ENCODE measurements at places on chromosomes 7 and 10.

GRCh38 chr7:68537774-68538071 lies 1060.6 kb upstream of the AUTS2 start:
- DNase-seq, result no peak

DNA sequence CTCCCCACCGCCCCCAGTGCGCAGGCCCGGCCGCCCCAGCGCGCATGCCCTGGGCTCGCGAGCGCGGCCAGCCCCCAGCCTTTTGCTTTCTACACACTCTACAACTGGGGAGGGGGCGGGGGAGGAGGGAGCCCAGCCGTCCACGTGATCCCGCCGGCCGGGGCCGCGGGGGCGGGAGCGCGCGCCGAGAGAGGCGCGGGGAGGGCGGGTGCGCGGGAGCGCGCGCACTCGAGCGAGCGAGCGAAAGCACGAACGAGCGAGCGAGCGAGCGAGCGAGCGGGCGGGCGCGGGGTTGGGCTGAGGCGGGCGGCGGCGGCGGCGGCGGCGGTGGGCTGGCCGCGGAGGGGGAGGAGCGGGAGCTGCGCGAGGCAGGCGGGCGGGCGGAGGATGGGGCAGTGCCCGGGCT lies at the start of gene AUTS2:
TSS of gene AUTS2 (plus strand) at position 395 of the 406 bp plus-strand sequence. CDS start 1,179 bp downstream, outside the sequence.
- DNase-seq, result peak; percentile 99

DNA sequence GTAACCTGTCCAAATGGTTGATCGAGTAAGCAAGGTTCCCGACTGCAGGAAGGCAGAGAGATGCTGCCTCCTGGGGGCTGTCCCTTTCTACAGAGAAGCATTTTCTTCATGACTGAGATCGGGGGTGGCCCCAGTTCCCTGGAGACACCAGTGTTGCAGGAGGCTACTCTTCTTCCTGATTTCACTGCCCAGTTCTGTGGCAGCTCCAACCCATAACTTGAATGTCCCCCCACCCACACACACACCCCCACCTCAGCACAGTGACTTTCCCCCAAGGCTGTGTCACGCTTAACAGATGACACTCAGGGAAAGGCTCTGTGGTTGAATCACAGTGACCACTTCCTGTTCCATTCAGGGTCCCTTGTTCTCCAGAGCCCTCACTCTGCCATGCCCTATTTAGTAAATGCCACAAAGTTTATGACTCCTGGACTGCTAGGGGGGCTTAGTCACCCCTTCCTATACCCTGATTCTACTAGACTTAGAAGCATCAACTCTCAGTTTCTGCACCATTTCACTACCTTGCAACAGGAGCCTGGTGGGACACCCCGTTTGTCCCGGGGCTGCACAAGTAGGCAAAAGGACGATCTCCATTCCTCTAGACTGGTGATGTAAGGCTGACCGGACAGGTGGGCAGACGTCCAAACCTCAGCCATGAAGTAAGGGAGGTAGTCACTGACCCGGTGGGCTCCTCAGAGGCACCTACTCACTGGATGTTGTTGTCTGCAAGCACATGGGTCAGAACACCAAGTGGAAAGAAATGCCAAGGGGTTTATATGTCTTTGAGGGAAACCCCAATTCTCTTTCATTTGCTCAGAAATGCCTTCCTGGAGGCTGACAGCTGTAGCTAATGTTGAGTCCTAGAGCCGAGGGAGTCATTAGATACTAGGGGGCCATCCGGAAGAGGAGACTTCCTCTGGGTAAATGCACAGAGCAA lies 31.3 kb upstream of the SMC3 start:
- no peak for DNase-seq

DNA sequence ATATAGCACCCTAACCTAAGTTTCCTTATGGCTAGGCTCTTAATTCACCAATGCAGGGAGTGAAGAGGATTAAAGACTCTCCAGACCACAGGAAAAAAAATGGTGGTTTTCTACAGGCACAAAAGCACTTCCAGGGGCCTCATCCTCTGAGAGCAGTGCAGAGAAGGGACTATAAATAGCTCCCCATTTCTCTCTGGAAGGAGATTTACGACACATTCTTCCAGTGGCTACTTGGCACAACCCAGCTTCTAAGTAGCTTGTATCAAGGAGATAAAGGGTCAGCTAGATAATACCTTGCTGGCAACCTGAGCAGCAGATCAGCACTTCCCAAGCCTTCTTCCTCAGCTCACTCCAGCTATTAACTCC lies 73.5 kb downstream of the CRPPA start:
- DNase-seq, result no peak

- peak; percentile 8 for DNase-seq
Observed at GRCh38 chr7:45665172-45665571, 91.0 kb downstream of the ADCY1 start.

DNA sequence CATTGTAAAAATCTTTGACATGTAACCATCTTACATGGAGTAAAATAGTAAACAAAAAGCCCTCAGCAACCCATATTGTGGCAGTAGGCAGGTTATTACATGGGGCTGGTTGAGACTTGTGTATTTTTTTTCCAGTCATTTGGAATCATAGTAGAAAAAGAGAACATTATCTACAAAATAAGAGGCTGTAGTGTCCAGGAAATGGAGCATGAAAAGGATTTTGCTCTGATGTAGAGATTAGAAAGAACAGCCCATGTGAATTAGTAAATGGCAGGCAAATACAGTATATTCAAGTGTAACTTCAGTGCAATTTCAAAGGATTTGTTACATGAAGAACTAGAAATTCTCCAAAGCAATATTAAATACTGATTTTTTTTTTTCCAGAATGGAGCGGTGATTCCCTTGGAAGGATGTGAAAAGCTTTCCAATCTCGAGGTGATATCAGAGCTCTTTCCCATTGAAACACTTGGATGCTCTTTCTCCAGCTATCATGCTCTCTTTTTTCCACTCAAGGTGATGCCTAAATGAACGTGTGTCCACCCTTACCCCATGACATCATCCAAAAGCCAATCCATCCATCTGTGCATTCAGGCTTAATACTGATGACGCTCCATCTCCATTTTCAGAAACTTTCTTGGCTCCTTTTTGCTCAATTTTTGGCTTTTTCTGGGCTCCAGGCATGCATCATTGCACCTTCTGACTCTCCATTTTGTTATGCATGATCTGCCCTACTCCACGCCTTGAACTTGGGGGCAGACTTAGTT lies 1034.7 kb downstream of the TYW1 start:
- DNase-seq, result no peak

- DNase-seq, result no peak
Observed at GRCh38 chr7:129898502-129899160, 54.1 kb downstream of the UBE2H start.

DNA sequence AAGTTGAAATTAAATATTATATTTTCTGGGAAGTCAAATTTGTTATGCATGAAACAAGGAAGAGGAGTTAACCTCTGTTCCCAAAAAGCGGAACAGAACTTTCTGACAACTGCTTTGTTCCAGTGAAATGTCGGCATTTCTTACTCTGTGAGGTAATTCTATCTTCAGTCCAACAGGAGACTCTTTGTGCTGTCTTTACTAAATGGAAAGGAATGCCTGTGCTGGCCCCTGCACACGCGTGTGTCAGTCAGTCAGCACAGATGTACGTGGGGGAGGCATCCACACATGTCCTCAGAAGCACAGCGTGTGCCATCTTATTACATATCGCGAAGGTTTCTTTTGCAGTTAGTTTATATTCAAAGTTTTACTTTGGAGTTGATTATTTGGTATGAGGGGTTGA lies 37.5 kb downstream of the NET1 start:
- DNase-seq, result no peak

GRCh38 chr7:15459018-15459615 lies 102.7 kb downstream of the AGMO start:
- DNase-seq, result no peak

DNA sequence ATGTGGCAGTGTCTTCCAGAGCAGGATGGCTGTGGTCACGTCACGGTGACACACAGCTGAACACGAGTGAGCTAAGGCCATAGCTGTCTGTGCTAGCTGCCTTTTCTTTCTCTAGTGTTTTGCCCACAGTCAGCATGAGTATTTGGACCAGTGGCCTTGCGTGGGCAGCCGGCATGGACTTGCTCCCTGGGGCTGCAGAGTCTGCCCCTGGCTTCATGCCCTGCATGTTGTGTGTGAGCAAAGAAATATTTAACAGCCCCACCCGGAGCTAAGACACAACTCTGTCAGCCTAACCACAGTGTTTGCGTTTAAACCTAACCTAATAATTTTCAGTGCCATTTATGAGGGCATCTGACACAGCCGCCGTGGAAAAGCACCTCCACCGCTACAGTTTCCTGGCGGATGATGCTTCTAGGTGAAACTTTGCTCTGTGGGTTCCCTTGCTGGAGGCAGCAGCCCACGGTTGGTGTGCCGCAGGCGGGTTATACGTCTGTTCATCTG lies 14.6 kb downstream of the CHST12 start:
- no peak for DNase-seq

GRCh38 chr7:7970531-7971307 lies 2.1 kb downstream of the GLCCI1 start:
- DNase-seq, result peak; percentile 19

DNA sequence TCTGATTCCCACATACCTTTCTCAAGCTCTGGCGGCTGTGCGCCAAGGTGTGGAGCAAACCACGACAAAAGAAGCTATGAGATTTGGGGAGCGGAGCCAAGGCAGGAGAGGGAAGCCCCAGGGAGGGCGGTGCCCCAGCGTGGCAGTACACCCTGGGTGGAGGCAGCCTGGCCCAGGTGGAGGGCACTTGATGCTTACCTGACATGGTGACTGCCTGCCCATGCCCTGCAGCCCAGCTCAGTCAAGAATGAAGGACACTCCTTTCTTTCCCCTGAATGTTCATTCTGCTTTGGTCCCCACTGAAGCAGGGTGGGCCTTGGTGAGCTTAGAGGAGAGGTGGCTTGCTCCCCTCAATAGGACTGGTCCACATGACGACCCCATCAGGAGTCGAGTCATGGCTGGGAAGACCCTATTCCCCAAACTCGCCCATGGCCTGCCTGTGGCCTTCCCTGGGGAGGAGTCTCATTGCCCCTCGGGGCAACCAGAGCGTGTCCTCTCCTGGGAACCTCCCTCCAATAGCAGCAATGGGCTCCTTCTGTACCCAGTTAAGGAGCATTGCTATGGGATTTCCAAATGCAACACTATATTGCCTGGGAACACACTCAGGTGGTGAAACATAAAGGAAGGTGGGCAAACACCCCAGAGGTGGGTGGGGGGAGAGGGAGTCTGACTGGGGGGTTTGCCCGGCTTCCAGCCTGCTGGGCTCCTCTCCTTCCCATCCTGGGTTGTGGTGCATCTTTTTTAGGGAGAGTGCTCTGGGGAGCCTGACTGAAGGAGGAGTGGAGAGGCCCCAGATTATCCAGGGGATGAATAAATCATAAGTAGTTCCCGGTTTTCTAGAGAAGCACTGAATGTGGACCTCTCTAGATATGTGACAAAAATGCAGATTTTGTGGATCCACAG lies 22.7 kb downstream of the RAMP3 start:
- no peak for DNase-seq

- DNase-seq, result no peak
Observed at GRCh38 chr10:129820451-129820850, 143.6 kb downstream of the EBF3 start.

DNA sequence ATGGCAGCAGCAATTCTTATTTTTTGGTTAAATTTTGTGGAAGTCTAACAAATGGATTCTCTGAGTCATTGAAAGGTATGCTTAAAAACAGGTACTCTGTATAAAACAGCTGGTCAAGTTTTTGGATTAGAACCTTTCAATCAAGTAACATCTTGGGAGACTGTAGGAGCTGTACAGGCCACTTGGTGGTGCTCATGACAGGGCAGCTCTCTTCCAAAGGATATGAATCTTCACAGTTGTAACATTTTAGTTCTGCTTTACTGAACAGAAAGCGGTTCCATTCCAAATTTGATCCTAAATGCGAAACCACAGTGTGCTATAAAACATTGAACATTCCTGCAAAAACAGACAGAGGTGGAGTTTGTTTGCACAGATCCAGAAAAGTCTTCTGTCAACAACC lies 44.5 kb upstream of the AGR3 start:
- peak; percentile 21 for DNase-seq

GRCh38 chr10:104472957-104473745 lies 119.5 kb downstream of the CFAP58 start:
- no peak for DNase-seq

DNA sequence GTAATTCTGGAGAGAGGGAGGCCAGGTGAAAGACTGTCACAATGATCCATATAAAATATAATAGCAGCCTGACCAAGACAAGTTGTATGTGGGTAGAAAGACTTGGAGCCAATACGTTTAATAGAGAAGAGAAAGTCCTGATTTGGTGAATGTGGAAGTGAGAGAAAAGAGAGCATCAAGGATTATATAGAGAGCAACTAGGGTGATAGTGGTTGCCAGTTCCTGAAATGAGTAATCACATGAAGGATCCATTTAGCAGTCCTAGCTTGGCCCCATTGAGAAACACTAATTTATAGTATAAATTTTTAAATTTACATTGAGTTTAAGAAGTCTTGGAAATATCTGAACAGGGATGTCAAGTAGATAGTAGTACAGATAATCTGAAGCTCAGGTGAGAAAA lies 74.0 kb downstream of the AASS start:
- no peak for DNase-seq

DNA sequence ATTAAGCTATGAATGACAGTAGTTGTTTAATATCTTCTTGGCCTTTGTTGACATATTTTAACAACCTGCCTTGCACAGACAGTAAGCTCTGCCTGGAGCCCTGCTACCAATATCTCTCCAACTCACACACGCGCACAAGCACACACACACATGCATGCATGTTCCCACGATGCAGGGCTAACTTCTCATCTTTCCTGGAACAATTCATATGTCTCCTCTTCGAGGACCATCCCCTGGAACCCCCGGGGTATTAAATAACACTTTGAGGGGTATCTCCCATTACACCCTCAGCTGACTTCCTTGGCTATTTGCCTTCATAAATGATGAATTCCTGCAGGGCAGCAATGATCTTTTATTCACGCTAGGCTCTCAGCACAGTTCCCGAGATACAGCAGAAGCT lies 258.0 kb downstream of the TRIL start:
- no peak for DNase-seq

DNA sequence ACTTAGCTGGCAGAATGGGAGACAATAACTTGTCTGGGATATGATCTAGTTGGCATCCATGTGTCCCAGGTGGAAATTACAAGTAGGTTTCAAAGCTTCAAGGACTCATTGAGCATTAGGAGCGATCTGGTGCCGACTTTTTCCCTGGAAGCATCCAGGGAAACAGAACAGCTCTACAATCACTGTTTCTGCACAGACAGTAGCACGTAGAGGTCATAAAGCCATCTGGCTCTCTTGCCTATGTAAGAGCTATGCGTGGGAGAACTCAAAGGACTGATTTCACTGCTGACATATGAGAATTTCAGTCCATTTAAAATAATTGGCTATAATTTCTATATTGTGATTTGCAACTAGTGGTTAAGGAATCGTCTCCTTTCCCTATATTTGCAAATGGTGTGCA lies 791.7 kb downstream of the REEP3 start:
- DNase-seq, result peak; percentile 12

DNA sequence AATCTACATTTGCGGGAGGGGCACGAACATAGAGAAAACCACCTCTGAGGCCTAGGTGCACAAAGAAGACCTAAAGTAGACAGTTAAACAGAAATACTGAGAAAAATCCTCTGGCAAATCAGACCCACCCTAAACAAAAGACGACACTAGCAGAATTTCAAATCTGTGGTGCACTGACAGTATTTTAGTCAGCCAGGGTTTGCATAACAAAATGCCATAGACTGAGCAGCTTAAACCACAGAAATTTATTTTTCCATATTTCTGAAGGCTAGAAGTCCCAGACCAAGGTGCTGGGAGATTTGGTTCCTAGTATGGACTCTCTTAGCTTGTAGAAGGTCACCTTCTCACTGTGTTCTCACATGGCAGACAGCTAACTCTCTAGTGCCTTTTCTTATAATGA lies 26.3 kb downstream of the IPMK start:
- DNase-seq, result no peak

- DNase-seq, result no peak
Observed at GRCh38 chr7:36943591-36944435, 219.5 kb upstream of the AOAH start.

GRCh38 chr10:44959247-44960087 lies at the start of gene RASSF4:
TSS of gene RASSF4 (plus strand) at chr10:44959802. CDS start at chr10:44970203, 10,401 bp downstream.
- DNase-seq, result peak; percentile 94
